ENCODE measurements at places on chromosomes 11 and 22. TPM values are rescaled to one million over a fixed set of nuclear protein-coding genes. Genes with fewer than 3 reads are reported as not detected.

Gene LRP4
- total RNA-seq, result 11.7 TPM

Gene C1QTNF4
- total RNA-seq, result not detected

Gene LMO2
- total RNA-seq, result 0.64 TPM

Gene TEX54
- total RNA-seq, result not detected

Gene OR6T1
- total RNA-seq, result not detected

Gene PTGDR2
- not detected for total RNA-seq

Gene SLC22A8
- total RNA-seq, result not detected

Gene RAG2
- 0.10 TPM for total RNA-seq

Gene ACRV1
- 0.26 TPM for total RNA-seq

Gene CDHR5
- total RNA-seq, result not detected

Gene TMA7B
- total RNA-seq, result not detected
